ENCODE measurements at places on chromosomes 13 and 19. TPM values are rescaled to one million over a fixed set of nuclear protein-coding genes. Genes with fewer than 3 reads are reported as not detected.

NANOS3 gene
- total RNA-seq = 0.68 TPM

C5AR1 gene
- not detected for total RNA-seq

NRTN gene
- 0.14 TPM for total RNA-seq

TEKTIP1 gene
- total RNA-seq = not detected

- no peak for DNase-seq
These were observed 22.8 kb downstream of the ONECUT3 start for GRCh38 chr19:1775951-1776605.

- DNase-seq = no peak
These were observed 1872.3 kb upstream of the PCDH20 start for GRCh38 chr13:63287926-63288325.

GRCh38 chr19:44071824-44072542 lies at the start of gene ZNF284:
TSS of gene ZNF284 (plus strand) at chr19:44072159. CDS start at chr19:44076390, 4,231 bp downstream.
- DNase-seq = peak; percentile 77

DNA sequence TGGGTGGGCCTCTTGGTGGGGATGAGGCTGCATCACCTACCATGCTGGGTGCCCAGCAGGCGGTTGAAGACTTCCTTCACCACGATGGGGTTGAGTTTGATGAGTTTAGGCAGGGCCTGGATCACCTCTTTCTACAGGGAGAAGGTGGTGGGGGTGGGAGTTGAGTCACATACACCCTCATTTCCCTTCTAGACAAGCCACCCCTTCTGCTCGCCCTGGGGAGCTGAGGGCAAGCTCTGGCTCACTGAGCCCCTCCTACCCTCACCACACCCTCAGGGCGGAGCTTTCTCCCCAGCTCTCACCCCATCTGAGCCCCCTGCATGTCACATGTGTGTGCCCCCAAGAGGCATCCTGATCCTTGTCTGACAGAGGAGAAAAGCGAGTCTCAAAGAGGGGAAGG lies 7.6 kb upstream of the RSPH6A start:
- no peak for DNase-seq

DNA sequence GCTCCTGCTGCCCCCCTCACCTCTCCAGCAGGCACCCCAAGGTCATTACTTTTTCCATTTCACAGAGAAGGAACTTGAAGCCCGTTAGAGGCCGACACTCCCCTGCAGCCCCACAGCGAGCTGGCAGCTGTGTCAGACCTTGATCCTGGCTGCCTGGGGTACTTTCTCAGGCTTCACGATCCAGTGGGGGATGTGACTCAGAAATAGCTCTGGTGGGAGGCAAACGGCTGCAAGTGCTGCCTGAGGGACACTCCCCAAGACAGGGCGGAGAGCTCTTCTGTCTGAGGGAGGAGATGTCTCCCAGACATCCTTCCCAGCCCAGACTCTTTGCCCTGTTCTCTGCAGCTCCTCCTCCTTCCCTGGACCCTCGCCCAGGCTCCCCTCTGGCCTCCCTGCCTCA lies 4.8 kb downstream of the TSKS start:
- DNase-seq = peak; percentile 31

DNA sequence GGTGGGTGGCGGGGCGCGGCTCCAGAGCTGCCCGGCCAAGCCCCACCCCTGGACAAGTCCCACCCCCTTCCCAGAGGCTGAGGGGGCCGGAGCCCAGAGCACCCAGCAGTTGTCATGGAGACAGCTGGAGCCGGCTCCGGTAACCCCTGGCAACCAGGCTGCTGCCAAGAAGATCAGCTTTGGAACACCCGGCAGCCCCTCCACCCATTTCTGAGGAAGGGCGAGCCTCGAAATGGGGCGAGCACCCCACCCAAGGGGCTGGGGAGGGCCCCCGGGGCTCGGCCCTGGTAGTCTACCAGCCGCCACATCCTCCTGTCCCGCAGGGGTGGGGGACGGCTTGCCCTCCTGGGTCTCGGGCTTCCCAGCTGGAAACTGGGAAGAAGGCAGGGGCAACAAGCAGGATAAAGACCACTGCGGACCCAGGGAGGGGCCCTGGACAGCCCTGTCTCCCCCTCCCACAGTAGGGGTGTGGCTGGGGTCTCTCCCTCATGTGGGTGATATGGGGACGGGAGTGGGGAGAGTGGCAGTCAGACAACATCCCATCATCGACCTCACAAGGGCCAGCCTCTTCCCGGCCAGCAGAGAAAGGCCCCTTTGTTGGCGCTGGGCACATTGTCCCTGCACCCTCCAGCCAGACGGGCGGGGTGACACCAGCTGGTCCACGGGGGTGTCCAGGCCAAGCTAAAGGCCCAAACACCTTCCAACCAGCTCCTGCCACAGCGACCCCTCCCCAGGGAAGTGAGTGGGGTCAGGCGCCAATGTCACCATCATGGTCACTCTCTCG lies 1.5 kb downstream of the CERS1 start:
- DNase-seq = no peak

GRCh38 chr13:85564598-85564997 lies 234.6 kb downstream of the SLITRK6 start:
- no peak for DNase-seq

DNA sequence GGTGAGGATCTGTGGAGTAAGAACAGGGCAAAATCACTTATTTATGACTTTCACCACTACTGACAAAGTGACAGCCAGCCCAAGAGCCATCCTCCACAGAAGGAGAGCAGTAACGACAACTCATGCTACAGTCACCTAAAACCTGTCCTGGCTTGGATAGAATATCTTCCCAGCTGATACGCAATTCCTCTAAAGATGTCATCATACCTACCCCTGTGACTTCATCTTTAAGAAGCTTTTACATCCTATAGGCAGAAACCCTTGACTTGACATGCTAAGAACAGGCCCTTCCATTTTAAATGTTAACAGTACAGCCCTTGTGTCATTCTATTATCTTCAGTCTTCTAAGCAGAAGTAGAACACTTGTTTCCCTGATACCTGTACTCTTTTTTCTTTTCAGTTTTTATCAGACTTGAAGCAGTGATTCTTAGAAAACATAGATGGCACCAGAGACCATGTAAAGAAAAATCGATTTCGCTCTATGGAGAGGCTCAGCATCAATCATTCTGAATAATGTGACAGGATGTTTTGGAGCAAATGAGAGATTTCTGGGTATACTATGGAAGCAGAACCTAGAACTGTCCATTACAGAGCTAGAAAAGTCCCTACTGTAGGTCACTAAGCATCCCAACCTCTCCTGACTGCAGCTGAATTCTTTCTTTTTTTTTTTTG lies 20.1 kb downstream of the STOML3 start:
- no peak for DNase-seq

GRCh38 chr13:30138511-30138910 lies 168.8 kb downstream of the KATNAL1 start:
- DNase-seq = no peak

GRCh38 chr13:50116430-50116973 lies 101.3 kb downstream of the KCNRG start:
- no peak for DNase-seq

DNA sequence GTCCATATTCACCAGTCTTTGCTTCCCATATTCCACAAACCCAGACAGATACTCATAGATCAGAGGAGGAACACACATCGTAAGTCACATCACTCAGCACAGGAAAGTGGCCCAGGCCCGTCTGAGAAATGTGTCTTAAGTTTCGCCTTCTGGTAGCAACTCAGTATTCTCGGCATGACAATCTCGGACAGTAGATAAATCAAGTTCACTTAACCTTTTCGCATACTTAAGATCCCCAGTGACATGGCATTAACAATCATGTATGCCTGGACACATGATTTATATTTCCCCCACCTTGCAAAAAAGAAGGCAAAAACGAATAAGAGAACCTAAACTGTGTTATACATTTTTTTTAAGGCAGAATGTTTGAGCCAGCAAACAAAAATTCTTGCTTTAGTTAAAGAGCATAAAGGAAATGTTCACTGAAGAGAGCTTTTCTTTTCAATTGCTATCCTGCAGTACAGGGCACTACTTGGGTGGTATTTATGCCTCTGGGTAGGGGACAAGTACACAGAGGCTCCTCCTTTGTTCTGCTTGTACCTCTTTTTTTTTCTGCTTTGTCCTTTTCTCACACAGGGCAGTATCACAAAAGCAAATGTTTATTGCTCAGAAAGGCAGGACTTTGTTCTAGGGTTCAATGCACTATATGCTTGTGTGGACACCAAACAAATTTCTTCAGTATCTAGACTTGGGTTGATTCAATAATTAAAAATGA lies 360.6 kb downstream of the TDRD3 start:
- no peak for DNase-seq

DNA sequence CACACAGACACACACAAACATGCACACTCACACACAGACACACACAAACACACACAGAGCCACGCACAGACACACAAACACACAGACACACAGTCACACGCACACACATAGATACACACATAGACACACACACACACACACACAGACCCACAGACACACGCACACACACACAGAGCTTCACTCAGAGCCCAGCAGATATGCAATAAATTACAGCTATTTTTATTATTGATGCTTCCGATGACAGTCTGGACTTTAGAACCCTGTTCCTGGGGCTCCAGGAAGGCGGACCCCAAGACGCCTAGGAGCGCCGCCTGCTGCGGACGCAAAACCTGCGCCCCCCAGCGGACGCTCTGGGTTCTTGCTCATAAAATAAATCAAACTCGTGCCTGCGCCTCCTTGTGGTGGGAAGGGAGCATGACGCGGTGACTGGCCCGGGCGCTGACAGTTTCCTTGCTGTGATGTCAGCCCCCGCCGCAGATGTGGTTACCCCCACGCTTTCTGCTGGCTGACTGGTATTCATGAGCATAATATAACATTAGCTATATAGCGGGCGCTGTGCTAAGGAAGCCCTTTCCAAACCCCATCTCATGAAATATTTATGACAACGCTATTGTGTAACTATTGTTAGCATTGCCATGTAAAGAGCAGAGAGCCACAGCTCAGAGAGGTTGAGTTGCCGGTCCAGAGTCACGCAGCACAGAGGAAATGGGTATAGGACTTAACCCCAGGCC lies 64.4 kb upstream of the TM9SF2 start:
- peak; percentile 18 for DNase-seq

DNA sequence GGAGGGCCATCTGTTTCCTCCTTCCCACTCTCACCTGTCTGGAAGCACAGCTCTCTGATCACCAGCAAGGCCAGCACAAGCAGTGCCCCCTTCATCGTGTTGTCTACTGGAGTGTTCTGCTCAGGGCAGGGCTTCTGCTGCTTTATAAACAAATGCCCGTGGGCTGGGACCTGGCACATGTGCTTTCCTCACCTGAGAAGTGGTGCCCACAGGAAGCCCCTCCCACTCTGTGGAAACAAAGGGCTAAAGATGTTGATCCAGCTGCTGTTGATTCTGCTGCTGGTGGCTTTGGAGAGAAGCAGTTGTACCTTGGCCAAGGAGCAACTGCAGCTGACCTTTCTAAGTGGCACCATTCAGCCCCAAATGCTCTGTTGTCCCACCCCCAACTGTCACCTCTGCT lies 26.4 kb upstream of the ZNF181 start:
- no peak for DNase-seq

GRCh38 chr19:58054901-58055874 lies 3.9 kb upstream of the ZNF135 start:
- no peak for DNase-seq

- no peak for DNase-seq
These were observed 463.7 kb upstream of the SGCG start for GRCh38 chr13:22717036-22717435.

DNA sequence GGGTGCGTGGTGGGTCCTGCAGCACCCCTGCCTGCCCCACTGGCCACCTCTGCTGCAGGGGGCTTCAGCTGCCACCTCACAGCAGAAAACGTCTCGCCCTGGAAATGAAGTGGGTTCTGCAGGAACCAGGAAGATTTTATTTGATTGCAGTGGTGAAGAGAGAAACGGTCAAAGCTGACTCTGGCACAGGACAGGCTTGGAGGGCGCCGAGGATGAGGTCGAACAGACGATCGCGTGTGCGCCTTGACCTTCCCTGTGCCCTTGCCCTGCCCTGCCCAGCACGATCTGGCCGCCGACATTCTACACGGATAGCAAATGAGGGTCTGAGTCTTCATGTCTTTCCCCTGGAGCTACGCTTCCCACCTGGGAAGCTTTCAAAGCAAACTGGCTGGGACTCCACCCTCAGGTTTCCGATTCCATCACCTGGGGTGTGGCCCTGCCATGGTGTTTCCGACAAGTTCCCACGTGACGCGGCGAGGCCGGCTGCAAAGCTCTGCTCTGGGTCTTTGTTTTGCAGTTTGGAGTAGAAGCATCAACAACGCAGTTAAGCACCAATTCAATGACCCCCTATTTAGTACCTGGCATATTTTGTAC lies 50.3 kb upstream of the TUBGCP3 start:
- DNase-seq = no peak

GRCh38 chr13:45195421-45195820 lies 5.4 kb downstream of the KCTD4 start:
- no peak for DNase-seq

DNA sequence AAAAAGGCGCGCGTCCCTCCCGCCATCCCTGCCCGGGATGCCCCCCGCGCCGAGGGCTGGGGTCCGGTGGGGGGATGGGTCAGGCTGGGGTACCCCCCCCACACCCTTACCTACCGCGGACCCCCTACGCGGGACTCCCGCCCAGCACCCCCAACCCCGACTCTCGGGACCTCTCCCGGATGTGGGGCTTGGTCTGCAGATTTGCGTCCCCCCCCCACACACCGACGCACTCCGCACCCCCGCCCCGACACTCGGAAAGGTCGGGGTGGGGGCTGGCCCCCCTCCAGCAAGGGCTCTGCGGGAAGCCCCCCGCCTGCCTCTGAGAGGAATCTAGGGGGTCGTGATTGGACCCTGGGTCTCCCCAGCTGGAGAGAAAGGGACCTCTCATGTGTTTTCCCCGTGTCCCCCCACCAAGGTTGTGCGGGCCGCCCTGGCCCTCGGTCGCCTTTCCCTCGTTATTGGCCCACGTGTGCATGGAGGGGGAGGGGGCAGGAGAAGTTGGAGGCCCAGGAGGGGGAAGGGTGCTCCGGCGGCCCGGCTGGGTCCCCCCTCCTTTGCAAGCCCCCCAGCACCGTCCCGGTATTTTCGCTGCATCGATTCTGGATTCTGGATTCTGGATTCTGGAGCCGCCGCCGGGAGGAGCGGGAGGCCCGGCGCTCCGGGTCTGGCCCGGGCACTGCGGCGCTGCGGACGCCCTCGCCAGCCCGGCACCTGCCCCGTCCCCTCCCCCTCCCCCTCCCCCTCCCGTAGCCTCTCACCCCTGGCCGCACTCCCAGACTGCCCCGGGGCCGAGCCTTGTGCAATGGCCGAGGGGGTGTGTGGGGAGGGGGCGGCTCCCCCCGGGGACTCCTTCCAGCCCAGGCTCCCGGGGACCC lies 607 bp downstream of the NFIC start:
- no peak for DNase-seq

GRCh38 chr19:49968279-49968922 lies 7.4 kb upstream of the SIGLEC11 start:
- DNase-seq = no peak

GRCh38 chr13:30923418-30923817 lies 9.0 kb upstream of the TEX26 start:
- DNase-seq = no peak

DNA sequence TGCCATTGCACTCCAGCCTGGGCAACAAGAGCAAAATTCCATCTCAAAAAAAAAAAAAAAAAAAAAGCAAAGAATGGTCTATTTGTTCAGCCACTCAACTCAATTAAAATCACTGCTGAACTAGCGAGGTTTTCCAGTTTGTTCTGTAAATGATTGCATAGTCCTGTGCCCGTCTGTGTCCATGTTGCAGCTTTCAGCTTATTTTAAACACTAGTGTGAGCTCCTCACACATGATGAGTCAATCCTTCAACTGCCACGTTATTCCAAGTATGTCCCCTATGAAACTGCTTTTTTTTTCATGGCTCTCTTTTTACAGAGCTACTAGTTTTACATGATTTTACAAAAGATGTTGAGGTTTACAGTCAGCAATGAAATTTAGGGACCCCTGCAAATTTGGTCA lies 12.2 kb downstream of the SUGP2 start:
- peak; percentile 50 for DNase-seq

GRCh38 chr19:17868669-17869068 lies 3.1 kb upstream of the SLC5A5 start:
- no peak for DNase-seq

All from kidney epithelial cell (primary cell).